ENCODE measurements at places on chromosomes 12 and 14.
A peak's percentile ranks its signal among the peaks of the same experiment; 100 is the strongest.

GRCh38 chr14:23160924-23161522 lies 22.4 kb downstream of the SLC7A8 start:
- peak; percentile 92 for DNase-seq

DNA sequence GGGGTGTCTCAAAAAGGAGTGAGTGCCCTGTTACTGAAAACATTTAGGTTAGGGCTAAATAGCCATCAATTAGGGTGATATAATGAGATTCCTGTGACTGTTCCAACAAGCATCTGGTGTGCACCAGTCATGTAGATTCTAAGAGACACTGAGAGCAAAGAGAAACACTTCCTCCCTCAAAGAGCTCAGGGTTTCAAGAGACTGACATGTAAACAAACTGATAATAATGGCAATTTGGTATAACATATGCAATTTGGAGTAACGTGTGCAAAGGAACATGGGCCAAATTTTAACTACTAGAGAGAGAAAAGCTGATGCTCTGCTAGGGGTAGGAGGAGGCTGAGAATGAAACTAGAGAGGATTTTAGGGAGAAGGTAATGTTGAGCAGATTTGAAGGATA lies 237.1 kb downstream of the BMP4 start:
- DNase-seq, result no peak

DNA sequence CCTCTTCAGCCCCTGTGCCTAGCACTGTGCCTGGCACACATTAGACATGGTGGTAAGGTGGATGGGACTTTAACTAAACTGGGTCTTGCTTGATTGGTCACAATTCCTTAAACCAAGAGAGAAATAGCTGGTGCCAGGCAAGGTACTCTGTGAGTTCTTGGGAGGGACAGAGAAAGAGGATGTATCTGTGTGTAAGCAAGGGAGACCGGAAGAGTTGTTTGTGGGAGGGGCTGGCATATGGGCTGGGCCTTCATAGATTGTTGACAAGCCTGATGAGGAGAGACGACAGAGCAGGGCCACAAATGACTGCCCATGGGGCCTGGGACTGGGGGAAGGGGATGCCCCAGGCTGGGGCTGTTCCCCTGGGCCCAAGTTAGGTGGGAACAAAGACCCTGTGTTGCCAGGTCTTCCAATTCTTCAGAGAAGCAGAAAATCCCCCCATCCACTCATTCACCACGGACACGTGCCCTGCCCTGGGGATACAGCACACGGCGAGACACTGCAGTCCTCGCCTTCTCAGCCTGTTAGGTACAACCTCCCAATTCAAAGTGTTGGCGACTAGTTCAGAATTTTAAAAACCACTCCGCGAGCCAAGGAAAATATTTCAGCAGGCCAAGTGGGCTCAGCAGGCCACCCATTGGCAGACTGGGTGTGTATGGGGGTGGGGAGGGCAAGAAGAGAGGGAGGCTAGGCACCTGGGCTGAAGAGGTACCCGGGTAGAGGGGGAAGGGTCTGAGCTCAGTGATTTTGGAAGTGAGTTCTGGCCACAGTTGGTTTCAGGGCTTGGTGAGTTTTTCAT lies 11.4 kb upstream of the CYP46A1 start:
- no peak for DNase-seq

DNA sequence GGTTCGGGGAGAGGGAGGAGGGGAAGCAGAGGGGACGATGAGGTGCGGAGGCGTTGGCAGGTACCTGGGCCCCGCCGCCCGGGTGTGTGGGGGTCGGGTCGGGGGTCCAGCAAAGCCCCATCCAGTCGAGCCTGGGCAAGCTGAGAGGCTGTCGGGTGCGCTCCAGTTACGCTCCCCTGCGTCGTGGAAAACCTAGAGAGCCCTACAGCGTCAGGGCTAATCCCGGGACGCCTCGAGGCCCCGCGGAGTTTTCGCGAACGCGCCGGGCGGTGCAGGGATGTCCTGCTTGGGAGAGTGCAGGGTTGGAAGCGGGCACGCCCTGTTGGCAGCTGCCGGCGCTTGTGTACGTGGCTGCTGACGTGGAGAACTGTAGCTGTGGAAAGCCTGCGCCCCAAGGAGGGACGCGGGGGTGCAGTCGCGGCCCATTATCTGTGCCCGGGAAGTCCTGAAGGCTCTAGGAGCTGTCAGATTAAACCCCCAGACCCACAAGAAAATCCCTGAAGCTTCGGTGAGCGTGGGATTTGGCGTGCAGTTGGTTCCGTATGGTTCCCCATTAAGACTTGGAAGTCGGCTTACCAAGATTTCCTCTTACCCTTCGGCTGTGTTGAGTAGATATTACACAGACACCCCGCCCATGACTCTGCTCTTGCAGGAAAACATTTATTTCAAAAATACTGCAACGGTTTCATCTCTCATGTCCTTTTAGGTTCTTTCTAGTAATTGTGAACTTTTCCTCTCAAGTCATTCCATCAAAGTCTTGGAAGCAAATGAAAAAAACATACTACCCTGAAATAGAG lies 11.3 kb upstream of the SLC38A2 start:
- peak; percentile 81 for DNase-seq

DNA sequence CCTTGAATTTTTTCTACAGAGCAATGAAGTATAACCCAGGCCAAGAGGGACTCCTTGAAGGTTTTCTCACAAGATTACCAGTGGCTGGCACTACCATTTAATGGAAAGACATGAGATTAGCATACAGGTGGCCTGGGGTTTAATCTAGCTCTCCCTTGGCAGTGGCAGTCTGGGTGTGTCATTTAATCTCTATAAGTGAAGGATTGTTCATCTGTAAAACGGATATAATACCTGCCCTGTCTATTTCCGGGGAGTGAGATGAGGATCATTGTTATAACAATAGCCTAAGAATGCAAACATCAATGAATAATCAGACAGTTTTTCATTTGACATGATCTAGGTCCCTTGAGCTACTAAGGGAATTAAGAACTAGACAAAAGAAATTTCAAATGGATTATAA lies 168.7 kb upstream of the CPNE8 start:
- no peak for DNase-seq

DNA sequence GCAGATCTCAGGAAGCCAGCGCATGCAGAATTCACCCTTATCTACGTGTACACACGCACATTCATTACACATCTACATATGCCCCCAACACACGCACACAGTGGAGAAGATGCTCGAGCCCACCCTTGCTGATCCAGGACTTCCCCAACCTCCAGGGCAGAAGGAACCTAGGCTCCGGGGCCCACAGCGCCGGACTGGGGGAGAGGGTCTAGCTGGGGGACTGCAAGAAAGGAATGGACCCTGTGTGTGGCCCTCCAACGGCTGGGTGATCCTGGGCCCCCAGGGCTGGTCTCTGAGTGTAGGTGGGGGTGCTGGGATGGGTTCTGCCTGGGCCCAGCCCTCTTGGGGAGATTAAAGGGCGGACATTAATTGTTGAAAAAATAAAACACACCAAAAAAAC lies 128.1 kb upstream of the C14orf180 start:
- DNase-seq, result no peak

DNA sequence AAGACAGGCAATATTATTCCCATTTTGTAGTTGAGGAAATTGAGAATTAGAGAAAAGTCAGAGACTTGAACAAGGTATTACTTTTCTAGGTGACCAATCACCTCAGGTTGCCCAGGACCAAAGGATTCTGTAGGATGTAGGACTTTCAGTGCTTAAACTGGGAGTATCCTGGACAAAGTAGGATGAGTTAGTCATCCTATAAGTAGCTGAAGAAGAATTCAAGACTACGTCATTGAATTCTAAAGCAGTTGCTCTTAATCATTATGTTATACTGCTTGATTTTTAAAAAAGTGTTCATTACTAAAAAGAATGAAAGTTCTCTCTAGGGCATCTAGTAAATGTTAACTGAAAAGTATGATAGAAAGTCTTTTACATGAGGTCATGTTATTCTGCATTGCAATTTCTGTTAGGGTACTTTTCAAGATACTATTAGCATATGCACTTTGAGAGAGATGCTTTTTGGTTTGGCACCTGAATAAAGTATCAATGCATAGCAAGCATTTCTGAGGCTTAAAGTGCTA lies 101.7 kb downstream of the RTN1 start:
- DNase-seq, result no peak

GRCh38 chr12:51871126-51871525 lies 16.8 kb upstream of the ANKRD33 start:
- DNase-seq, result no peak

- DNase-seq, result peak; percentile 16
Observed at GRCh38 chr14:72024043-72024407, 91.8 kb downstream of the RGS6 start.

DNA sequence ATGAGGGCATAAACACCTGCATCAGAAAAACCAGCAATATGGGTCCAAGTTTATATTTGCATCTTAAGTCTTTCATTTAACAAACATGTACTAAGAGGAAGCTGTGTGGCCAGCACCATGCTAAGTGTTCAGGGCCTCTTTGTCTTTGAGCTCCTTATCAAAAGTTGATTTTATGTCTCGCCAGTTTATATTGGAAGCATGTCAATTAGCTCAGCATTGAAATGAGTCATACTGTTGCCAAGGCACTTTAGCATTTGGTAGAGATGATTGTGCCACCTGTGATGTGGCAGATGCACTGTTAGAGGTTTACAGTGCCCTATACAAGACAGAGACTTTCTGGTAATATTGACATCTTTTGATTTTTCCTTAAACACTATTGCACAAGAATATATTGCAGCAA lies 68.5 kb downstream of the BHLHE41 start:
- DNase-seq, result peak; percentile 35

DNA sequence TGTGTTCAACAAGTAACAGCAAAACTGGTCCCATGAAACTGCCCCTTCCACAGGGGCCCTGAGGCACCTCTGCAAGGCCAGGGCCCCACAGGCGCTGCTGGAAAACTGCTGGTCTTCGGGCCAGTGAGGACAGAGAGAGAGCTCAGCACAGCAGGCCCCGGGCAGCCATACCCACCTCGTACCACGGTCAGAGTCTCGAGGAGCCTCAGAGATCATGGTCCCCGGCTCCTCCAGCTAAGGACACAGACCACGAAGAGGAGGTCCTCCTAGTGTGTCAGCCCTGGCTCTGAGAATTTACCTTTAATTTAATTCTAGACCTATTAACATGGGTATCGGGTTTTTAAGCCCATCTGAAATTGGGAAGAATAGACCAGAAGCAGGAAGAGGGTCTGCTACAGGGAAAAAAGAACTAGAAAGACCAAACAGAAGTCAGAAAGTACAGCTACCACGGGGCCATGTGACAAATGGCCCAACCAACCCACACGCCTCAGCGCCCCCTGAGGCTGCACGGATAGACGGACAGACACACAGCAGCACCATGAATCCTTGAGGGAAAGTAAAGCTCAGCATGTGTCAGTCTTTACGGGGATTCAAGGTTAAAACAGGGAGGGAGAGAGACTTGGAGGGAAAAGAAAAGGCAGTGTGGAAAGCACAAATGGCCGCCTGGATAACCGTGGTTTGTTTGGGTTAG lies 22.9 kb downstream of the ANKRD9 start:
- no peak for DNase-seq

DNA sequence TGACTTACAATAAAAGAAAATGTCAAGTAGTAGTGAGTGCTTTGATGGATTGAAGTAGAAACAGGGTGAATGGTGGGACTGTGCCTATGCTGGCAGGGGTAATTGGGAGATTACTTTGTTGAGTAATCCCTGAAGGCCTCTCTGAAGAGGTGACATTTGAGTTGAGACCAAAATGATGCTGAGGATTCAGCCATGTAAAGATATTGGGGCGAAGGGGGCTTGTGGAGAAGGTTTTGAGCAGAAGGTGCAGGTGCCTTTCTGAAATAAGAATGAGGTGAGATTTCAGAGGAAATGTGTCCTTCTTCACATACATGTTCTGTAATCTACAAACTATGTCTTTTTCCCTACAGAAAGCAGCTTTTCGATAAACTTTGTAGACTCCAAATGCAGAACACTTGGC lies 8.0 kb downstream of the GNG2 start:
- no peak for DNase-seq

GRCh38 chr12:109715310-109716091 lies 1.9 kb downstream of the FAM222A start:
- DNase-seq, result no peak

GRCh38 chr12:48379794-48380193 lies 29.1 kb upstream of the ZNF641 start:
- no peak for DNase-seq

DNA sequence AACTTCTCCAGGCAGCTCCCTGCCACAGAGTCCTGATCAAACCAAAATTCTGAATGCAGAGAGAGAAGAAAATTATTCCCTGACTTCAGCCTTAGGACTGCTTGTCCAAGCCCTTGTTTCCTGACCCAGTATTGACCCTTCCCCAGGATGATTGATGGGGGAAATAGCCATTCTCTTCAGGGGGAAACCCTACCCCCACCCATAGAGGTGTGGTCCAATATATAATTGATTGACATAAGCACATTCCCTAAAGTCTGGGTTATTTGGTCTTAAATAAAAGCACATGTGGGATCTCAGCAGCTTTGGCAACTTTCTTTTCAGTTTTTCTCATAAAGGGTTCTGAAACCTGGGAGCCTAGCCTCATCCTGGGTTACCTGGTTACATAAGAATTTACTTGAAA lies 201.2 kb upstream of the DDHD1 start:
- no peak for DNase-seq

- no peak for DNase-seq
Observed at GRCh38 chr12:91785655-91786498, 359.8 kb downstream of the BTG1 start.

DNA sequence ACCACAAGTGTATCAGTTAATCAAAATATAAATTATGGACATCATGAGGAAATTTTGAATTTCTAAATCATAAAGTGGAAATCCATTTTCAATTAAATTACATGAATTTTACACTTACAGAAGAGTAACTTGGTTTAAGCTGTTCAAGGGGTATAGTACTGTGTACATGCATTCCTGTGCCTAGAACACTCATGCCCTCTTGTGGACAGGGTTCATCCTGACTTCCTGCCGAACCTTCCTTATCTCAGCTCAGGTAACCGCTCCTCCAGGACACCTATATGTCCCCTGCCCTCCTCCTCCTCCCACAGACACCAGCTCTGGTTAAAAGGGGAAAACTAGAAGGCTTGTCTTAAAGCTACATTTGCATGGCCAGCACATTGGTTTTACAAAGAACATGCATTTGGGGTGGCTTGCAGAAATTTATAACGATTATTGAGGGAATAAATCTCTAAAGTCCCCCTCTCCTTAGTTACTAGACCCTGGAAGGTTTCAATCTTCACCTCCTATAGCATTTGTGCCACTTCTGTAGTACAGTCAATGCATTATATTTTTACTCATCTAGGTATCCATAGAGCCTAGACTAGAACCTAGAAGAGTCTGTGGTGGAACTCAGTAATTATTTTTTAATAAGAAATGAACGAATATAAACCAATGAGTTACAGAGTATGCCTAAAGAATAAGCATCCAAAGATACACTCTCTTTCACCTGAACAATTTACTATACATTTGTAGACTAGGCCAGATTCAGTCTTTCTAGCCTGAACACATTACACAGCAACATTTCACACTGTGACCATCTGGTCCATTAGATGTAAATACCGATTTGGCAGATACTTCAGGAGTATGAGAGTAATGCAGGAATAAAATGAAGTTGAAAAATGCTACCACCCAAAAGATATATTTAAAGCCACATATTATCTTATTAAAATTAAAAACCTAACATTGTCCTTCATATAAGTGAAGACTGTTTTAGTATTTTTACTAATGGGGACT lies 345.6 kb downstream of the PAWR start:
- peak; percentile 53 for DNase-seq

GRCh38 chr12:94677778-94678177 lies 27.4 kb upstream of the TMCC3 start:
- DNase-seq, result peak; percentile 77

Data from foreskin keratinocyte (primary cell).